ENCODE measurements at places on chromosomes 7 and 10.

DNA sequence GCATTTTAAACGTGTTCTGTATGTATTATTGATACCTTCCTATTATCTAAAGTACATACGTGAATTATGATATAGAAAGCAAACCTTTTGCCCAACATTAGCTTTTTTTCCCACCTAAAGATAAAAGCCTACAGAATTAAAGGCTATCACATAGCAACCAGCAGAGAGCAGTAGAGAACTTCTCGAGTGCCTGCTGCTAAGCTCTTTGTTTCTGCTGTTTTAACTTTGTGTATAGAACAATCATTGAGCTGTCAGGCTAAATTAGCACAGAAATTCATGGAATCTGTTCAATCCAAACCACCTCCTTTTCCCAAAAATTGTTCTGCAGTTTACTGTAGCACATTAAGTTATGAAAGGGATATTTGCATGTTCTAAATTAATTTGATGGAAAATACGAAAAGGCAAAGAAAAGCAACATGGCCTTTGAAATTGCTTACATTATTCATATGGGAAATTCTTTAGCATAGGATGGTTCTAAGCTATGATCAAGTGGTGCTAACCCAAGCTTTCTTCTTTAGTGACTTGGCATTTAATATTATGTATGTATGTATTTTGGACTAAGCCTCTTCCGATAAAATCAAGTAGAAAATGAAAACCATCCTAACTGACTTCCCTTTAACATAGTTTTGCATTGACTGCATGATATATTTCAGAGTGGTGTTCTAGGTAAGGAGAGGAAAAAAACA, 1288.5 kb downstream of the GATA3 start:
- peak; percentile 28 for DNase-seq

DNA sequence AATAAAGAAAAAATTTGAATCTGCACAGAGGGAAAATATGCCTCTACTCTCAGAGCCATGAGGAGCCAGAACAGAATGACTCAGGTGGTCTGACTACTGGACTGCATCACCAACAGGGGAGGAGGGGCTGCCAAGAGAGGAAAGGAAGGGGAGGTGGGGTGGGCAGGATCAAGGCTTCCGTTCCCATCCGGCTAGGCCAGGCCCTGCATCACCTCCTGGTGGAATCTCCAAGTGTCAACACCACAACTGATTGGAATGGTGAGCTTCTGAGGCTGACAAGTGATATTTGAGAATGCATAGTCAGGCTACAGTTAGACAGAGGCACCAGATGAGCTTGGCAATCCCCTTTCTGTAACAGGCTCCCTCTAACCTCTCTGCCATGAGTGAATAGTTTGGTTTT, 10.4 kb upstream of the GPR26 start:
- no peak for DNase-seq

GRCh38 chr7:130141161-130141883, 63.9 kb downstream of the TMEM209 start:
- peak; percentile 15 for DNase-seq

DNA sequence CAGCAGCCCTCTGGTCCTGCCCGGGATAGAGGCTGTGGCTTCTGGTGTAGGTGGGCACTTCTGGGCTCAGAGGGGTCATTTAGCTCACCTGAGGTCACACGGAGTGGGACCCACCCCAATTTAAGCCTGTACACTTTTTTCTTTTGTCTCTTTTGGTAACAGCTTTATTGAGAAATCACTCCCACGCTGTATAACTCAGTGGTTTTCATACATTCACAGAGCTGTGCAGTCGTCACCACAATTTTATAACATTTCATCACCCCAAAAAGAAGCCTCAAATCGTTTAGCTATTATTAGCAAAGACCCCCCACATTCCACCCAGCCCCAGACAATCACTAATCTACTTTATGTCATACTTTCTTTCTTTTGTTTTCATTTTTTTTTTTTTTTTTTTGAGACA, 62.3 kb downstream of the LHPP start:
- peak; percentile 70 for DNase-seq

DNA sequence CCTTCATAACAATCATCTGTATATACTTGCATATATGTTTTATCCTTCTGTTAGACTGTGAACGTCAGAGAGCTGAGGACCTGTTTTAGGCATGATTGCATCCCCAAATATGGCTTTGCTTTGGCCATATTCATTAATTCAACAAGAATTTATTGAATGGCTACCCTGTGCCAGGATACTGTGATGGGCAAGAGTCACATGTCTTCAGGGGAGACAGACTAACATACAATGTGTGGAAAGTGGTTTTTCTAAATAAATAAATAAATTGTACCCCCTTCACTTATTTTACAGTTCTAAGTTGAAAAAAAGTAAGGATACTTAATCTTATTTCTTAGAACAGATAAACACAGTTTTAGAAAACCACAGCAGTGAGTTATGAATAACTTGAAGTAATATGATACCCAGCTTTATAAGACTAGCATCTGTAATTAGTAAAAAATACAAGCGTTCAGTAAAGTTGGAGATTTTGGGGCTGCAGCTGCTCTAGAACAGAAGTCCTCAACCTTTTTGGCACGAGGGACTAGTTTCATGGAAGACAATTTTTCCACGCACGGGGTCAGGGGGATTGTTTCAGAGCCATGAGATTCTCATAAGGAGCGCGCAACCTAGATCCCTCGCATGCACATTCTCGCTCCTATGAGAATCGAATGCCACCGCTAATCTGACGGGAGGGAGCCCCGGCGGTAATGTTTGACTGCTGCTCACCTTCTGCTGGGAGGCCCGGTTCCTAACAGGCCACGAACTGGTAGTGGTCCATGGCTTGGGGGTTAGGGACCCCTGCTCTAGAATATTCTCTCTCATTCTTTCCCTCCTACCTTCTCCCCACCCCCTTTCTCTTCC, 89.4 kb upstream of the MTPN start:
- no peak for DNase-seq

DNA sequence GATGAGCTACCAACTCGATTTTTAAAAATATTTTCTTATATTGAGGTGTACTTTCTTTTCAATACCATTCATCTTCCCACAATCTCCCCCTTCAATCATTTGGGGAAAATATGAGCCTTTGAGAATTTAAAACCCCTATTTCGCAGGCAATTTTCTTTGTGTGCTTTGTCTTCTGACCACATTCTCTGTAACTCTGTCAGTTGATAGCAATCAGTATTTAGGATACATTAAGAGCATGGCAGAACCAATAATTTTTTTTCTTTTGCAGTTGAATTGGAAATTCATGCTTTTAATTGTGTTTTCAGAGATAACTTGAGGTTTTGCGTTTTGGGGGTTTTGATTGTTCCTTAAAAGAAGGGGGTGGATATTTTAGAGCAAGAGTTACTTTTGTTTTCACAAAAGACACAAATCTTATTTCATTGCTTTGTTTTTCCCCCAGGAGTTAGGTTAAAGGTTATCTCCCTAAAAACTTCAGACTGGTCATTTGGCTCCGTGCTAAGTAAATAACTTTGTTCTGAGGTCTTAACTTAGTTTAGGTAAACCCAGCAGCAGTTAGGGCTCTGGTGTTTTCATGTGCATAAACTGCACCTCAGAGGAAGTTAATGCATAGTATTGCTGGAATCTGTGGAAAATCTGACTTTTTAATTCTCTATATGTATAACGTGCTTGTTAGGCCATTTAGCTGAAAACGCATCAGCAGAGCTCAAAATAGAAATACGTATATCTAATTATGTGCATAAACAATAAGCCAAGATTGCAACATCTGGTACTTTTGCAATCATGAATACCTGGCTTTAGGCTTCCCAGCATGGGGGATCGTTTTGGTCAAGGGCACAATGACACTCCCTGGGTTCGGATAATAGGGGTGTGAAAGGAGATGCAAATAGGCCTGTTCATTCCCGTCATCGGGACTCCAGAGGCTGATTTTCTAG, 676.4 kb upstream of the ANKRD30A start:
- no peak for DNase-seq

DNA sequence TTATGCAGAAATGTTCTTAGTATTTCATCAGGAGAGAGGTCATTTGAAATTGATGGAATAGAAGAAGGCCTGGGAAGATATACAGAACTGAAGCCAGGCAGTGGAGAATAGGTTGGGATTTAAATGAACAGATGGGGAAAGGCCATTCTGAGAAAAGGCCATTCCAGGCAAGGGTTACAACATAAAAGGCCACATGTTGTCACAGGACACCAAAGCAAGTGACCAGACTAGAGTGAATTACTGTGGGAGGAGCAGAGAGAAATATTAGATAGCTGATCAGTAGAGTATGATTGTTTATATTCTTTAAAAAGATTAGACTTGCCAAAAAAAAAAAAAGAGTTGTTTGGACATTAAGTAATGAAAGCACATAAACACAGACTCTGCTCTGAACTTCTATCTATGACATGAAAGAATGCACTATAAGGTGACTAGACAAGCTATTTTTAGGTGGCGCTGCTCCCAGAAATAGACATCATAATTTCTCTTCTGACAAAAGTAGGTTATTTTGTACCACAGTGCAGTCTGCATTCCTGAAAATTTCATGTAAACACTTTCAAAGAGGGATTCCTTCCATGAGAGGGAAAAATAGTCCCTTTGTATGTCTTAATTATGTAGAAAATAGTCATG, 55.2 kb upstream of the DKK1 start:
- no peak for DNase-seq

- no peak for DNase-seq
Measured at GRCh38 chr7:103690242-103690974, 244.4 kb upstream of the SLC26A5 start.

- no peak for DNase-seq
Measured at GRCh38 chr7:47194516-47195057, 387.3 kb downstream of the TNS3 start.

DNA sequence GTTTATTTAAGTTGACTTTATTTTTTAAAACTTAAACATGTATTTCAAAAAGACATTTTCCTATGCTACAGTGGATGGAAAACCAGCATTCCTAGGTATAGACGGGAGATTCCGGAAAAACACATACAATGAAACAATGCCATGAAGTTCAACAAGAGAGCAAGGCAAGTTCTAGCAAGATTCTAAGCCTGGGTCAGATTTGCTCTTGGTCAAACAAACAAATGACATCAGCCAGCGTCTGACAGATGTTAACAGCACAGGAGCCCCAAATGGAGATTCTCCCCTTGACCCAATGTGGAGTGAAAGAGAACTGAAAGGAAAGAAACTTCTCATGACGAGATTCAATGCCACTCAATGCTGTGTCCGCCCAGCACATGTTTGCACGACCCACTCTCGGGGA, 149.9 kb downstream of the NEURL1 start:
- no peak for DNase-seq

GRCh38 chr7:18896343-18896975, 221.0 kb downstream of the TWIST1 start:
- DNase-seq, result no peak

GRCh38 chr10:75226095-75226494, 9.7 kb downstream of the COMTD1 start:
- no peak for DNase-seq

DNA sequence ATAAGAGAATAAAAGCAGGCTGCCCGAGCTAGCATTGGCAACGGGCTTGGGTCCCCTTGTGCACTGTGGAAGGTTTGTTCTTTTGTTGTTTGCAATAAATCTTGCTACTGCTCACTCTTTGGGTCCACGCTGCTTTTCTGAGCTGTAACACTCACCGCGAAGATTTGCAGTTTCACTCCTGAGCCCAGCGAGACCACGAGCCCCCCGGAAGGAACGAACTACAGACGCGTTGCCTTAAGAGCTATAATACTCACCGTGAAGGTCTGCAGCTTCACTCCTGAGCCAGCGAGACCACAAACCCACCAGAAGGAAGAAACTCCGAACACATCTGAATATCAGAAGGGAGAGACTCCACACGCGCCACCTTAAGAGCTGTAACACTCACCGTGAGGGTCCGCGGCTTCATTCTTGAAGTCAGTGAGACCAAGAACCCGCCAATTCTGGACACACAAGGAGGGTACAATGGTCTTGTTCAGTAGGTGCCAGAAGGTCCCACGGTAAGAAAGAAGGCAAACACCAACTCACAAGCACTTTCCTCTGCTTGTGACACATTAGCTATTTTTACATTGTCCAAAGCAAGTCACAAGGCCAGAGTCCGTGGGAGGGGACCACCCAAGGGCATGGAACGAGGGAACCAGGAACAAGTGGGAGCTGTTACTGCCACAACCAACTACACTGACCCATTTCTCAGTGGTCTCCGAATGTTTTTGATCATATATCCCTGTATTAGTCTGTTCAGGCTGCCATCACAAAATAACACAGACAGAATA, 29.2 kb upstream of the CACUL1 start:
- peak; percentile 85 for DNase-seq

GRCh38 chr7:26479581-26479980, 187.9 kb downstream of the SNX10 start:
- no peak for DNase-seq

DNA sequence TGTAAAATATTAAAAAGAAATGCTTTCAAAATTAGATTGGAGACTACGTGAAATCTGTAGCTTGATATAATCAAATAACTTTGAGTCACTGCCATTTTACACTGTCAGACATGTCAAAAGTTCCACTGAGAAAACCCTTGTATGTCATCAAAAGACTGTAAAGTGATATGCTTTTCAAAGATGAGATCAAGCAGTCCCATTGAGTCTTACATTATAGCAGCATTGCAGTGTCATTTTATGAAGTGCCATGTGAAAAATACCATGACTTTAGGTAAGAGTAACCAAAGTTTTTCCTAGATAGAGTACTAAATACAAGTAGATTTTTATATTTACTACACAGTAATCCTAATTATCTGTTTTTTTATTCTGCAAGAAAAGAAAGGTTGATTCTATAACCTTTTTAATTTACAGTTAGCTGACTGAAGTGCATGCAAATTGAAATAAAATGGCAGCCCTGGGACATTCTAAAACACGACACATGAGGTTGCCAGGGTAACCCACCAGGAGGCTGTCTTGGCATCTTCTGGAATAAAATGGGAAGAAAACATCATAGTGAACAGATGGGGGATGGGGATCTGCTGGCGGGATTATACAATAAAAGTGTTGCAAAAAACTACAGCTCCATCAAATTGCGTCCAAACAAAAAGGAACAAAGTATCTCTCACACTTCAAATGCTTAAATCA, 91.3 kb upstream of the TMEM106B start:
- no peak for DNase-seq

GRCh38 chr7:2478399-2478785, 2.2 kb upstream of the GRIFIN start:
- peak; percentile 42 for DNase-seq

DNA sequence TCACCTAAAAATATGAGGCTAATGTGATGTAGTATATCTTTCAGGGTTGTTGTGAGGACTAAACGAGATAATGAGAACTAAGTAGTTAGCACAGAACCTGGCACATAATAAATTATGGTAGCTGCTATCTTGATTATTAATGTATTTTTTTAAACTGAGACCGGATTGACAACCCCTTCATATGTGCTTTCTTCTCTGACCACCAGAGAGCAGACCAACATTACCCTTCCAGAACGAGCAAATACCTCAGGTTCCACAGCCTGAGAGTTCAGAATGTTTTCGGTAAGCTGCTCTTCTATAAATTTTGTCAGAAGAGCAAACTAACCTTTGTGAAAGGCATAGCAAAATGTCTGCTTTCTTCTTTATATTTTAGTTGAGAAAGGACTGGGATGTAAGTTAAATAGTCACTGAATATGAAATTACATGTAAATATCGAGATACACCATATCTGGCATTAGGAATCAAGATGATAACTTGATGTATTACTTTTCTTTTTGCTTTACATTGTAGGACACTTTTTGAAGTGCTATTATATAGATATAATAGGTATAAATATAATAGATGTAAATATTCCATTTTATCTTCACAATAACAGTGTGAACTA, 13.6 kb upstream of the BPGM start:
- no peak for DNase-seq

GRCh38 chr10:24617771-24618396, 105.8 kb downstream of the ARHGAP21 start:
- DNase-seq, result peak; percentile 69

GRCh38 chr10:127158662-127159061, 37.7 kb downstream of the INSYN2A start:
- no peak for DNase-seq

Measured in inflammatory macrophage treated with lipopolysaccharide for 1 hour (primary cell).